ENCODE measurements at places on chromosomes 5 and 9. TPM values are rescaled to one million over a fixed set of nuclear protein-coding genes. Genes with fewer than 3 reads are reported as not detected.

The SLC34A1 gene
- total RNA-seq = not detected

The MXD3 gene
- total RNA-seq = 20.9 TPM

The IL3 gene
- total RNA-seq = not detected

The ARHGEF28 gene
- total RNA-seq = 151 TPM

The C5orf52 gene
- not detected for total RNA-seq

The DBH gene
- total RNA-seq = not detected

The NUTM2G gene
- total RNA-seq = not detected

The CTNNAL1 gene
- total RNA-seq = 190 TPM

The TAF11L9 gene
- total RNA-seq = not detected

The ACTBL2 gene
- 0.17 TPM for total RNA-seq

The GNA14 gene
- 34.9 TPM for total RNA-seq

The PCDHGA10 gene
- 6.0 TPM for total RNA-seq

DNA sequence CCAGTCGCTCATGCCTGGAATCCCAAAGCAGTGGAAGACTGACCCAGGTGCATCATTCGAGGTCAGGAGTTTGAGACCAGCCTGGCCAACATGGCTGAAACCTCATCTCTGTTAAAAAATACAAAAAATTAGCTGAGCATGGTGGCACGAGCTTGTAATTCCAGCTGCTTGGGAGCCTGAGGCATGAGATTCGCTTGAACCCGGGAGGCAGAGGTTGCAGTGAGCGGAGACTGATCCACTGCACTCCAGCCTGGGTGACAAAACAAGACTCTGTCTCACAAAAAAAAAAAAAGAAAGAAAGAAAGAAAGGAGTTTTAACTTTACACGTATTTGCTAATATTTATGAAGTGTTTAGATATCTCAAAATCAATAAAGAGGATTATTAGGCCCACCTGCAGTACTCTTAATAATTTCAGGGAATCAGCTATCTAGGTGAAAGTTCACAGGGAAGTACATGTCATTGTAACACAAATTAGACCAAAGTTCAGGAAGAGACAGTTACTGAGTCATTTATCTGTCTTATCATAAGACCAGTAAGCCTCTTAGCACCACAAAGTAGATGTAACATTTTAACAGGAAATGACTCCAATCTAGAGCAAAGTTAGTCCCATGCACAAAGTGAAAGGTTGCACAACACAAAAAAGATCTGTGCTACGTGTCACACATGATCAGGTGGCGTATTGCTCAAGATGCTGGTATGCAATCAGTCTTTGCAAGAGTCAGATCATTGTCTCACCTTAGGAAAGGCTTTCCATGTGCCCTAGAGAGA lies 34.1 kb upstream of the PLIN2 start:
- peak; percentile 92 for DNase-seq

- peak; percentile 7 for DNase-seq
Measured at GRCh38 chr5:149961186-149961685, 678 bp downstream of the SLC26A2 start.

GRCh38 chr9:110626101-110626829 lies 42.3 kb upstream of the MUSK start:
- peak; percentile 1 for DNase-seq

DNA sequence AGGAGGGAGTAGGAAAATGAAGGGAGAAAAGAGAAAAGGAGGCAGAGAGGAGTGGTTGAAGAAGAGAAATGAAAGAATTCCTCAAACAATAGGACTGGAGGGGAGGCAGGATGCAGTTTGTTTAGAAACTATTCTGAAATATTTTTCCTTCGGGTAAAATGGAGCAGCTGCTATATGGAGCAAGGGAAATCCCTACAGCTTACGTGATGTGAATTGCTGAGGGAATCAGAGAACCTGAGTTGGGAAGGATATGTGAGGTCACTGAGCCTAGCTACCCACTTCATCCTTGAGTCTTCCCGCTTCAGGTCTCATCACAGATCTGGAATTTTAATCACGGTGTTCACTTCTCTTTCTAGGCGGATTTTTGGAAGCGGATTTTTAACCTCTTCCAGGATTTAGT lies 204.3 kb downstream of the ERCC6L2 start:
- DNase-seq = no peak

- peak; percentile 81 for DNase-seq
Measured at GRCh38 chr5:59380350-59380951, 513.1 kb downstream of the PDE4D start.

DNA sequence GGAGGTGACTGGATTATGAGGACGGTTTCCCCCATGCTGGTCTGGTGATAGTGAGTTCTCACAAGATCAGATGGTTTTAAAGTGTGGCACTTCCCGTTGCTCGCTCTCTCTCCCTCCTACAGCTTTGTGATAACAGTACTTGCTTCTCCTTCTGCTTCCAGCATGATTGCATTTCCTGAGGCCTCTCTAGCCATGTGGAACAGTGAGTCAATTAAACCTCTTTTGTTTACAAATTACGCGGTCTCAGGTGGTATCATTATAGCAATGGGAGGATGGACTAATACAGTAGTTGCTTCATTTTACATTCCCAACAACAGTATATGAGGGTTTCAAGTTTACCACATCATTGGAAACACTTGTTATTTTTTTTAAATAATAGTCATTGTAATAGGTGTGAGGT lies 937.3 kb upstream of the ARRDC3 start:
- DNase-seq = no peak

GRCh38 chr9:4827224-4827623 lies 34.5 kb downstream of the RCL1 start:
- no peak for DNase-seq

DNA sequence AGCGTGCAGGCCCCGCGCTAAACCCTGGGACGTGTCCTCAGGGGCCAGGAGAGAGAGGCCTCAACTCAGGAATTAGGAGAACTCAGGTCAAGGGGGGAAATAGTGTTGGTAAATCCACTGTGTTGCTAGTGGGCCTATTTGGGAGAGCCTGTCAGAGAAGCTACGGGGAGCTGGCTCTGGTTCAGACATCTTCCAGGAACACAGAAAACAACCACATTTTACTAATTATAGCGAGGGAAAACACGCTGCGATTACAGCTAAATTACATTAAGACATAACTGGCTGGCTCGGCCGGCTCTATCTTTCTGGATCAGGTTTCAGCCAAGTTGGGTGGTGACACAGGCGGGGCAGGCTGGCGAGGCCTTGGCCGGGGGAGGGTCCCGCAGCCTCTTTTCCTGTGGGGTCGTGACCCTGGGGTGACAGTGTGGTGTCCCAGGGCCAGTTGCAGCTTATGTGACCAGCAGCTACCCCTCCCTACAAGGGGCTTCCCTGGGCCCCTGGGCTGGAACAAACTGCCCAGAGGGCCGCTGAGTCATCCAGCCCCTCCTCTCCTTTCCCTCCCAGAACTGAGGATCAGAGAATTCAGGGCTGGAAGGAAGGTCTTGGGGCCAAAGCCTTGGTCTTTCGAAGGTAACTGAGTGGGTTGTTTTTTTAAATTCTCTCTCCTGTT lies 75.1 kb downstream of the FGF18 start:
- DNase-seq = peak; percentile 29

DNA sequence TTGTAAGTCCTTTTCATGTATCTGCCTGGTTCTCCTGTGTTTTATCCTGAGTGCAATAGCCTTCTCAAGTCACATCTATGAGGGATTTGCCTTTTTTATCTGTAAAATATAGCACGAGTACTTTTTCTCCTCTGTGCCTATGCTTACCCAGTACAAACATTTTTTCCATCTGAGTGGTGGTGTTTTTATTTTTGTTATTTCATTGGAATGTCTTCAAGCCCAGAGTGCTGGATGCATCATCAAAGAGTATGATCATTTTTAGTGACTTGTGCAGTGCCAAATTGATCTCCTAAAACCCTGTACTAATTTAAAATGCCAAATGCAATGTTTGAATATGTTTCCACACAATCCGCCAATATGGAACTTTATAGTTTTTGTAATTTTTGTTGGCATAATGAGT lies 86.1 kb downstream of the TLE4 start:
- no peak for DNase-seq

- DNase-seq = no peak
Measured at GRCh38 chr5:152884006-152884405, 478.9 kb upstream of the NMUR2 start.

DNA sequence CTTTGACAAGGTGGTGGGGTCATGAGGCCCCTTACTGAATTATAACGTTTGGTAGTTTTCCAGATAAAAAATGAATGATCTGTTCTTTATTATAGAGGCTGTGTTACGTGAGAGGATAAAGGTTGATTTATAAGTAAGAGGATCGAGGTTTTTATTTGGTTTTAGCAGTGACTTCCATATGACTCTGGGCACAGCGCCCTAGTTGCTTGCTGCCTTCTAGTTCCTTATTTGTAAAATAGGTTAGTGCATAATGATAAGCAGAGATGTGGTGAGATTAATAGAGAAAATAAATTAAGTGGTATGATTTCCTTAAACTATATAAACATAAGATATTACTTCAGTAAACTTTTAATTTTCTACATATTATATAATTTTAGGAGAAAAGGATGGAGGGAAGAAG lies 29.8 kb downstream of the MRRF start:
- DNase-seq = no peak

GRCh38 chr5:152942633-152943336 lies 537.7 kb upstream of the NMUR2 start:
- DNase-seq = no peak

DNA sequence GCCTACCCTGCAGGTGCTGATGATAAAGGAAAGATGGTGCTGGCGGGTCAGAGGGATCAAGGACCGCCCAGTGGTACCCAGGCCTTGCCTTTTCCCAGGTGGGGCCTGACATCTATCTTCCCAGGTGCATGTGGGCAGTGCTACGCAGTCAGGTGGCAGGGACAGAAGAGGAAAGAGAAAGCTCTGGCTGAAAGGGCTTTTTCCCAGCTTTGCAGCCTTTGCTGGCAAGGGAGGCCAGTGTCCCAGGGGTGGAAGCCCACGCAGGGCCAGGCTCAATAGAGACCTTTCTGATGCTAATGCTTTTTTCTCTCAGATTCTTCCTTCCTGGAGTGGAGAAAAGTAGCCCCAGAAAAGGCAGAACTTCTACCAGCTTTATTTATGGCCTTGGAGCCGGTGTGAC lies 36.7 kb downstream of the FABP6 start:
- DNase-seq = no peak

- DNase-seq = no peak
Measured at GRCh38 chr5:111769541-111769940, 12.5 kb upstream of the NREP start.

DNA sequence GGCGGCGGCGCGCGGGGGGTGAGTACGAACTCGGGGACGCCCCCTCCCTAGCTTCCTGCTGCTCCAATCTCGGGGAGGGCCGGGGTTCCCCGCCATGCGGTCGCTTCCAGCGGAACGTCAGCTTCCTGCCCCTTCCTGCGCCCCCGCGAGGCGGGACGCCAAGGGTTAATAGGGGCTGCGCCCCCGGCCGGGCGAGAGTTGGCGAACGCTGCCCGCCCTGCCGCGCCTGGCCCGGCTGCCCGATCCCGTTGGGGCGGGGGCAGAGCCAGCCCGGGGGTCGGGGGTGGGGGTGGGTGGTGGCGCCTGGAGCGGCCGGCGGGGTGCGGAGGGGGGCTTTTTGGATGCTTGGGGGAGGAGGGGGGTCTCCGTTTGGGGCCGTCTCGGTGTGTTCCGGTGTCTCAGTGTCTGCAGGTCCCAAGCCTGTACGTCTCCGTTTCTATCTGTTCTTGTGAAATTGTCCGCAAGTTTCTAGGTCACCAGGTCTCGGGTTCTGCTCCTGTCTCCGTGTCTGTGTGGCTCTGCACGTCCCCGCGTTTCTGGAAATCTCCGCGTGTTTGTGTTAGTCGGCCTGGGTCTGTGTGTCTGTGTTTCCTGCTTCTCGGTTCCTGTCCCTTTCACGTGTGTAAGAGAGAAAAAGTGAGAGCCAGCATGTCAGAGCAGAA lies 789 bp downstream of the COL27A1 start:
- no peak for DNase-seq

- DNase-seq = no peak
Measured at GRCh38 chr5:118723021-118723338, 265.4 kb downstream of the DTWD2 start.

GRCh38 chr5:172688349-172689217 lies 47.5 kb downstream of the NEURL1B start:
- DNase-seq = peak; percentile 41

DNA sequence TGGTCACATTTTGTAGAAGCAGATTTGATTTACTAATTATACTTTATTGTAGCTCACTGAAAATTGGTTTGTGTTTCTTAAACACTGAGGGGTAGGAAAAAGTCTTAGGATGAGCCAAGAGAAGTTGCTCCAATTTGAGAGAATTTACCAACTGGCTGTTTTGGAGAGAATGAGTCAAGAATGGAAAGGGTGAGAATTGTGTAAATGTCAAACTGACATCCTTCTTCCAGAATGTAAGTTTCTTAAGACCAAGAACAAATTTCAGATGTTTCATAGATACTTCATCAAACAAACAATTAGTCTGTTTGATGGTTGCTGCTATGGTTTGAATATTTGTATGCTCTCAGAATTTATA lies 106.2 kb upstream of the TXNDC8 start:
- no peak for DNase-seq

- peak; percentile 4 for DNase-seq
Measured at GRCh38 chr9:76215066-76215465, 179.2 kb downstream of the RFK start.

GRCh38 chr9:73137914-73138313 lies 13.8 kb upstream of the ANXA1 start:
- DNase-seq = no peak

DNA sequence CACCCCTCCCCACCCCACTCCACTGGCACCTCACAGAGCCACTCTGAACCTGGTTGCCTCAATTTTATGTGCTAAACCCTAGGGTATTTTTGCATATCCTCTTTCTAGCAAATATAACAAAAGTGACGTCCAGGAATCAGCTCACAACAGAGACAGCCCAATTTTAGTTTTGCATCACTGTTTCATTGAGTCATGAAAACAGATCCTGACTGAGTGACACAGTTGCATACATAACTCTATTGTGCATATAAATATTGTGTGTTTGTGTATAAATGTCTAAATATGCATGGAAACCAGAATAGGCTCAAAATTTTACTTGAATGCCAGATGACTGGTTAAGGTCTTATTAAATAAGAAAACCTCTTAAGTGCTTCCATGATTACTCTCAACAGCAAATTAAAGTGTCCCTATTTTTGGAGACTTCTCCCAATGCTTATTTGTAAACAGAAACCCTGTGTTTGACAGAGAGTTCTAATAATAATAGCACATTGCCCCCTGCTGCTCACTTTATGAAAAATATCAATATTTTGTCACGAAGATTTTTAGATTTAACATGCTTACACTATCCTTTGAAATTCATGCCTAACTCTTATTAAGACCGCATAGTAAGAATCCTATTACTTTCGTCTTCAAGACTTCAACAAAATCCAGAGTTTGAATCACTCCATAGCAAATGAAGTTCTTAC lies 75.5 kb upstream of the PRRC1 start:
- peak; percentile 33 for DNase-seq

GRCh38 chr9:137242269-137243203 lies 1.4 kb downstream of the TUBB4B start:
- DNase-seq = no peak

DNA sequence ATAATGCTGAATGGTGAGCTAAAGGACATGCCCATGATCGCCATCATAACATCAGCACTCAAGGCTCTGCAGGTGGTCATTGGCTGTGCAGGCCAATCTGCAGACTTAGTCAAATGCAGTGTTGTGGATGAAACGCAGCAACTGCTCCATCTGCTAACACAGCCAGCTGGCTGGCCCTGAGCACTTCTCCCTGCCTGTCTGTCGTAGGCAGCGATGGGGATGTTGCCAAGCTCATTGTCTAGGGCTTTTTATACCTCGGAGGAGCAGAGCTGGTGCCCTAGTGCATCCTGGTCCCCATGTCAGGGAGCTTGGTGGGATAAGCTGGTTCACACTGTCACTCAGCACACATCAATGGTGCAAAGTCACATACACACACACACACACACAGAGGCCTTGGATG lies 189.4 kb downstream of the TENT4A start:
- no peak for DNase-seq
